Tracheal epithelial cell (primary cell): ENCODE measurements at places on chromosomes 12 and 14. TPM values are rescaled to one million over a fixed set of nuclear protein-coding genes. Genes with fewer than 3 reads are reported as not detected.

Gene MSI1
- total RNA-seq: not detected in 2 replicates

Gene ABCC9
- 0.24 and 0.64 TPM in 2 replicates for total RNA-seq

Gene FAM90A1
- under 0.01 and 0.21 TPM in 2 replicates for total RNA-seq

Gene GOLGA5
- total RNA-seq: 41.7 and 47.5 TPM in 2 replicates

Gene CIROP
- total RNA-seq: not detected in 2 replicates

Gene KRT6C
- total RNA-seq: 22.0 and 155 TPM in 2 replicates

Gene PLEKHG3
- total RNA-seq: 56.1 and 101 TPM in 2 replicates

Gene IL31
- total RNA-seq: not detected in 2 replicates

Gene OR6C2
- not detected in 2 replicates for total RNA-seq

Gene MIP
- total RNA-seq: not detected in 2 replicates

Gene SLC38A4
- total RNA-seq: 1.1 and 1.4 TPM in 2 replicates

Gene GARIN6
- not detected in 2 replicates for total RNA-seq

Gene ACSS3
- total RNA-seq: 0.64 and 2.9 TPM in 2 replicates

Gene CCDC60
- 0.48 and 3.4 TPM in 2 replicates for total RNA-seq

Gene CISTR
- total RNA-seq: not detected in 2 replicates

Gene WNT1
- total RNA-seq: not detected in 2 replicates
